ENCODE measurements at places on chromosomes 5 and 9. TPM values are rescaled to one million over a fixed set of nuclear protein-coding genes. Genes with fewer than 3 reads are reported as not detected.

- no peaks in the 10 kb centered on the region for H3K4me1 ChIP-seq
- no peaks in the 10 kb centered on the region for H3K27me3 ChIP-seq
- DNase-seq, result peak; percentile 2
Observed at GRCh38 chr5:162407614-162408013, 340.0 kb downstream of the GABRG2 start.

DNA sequence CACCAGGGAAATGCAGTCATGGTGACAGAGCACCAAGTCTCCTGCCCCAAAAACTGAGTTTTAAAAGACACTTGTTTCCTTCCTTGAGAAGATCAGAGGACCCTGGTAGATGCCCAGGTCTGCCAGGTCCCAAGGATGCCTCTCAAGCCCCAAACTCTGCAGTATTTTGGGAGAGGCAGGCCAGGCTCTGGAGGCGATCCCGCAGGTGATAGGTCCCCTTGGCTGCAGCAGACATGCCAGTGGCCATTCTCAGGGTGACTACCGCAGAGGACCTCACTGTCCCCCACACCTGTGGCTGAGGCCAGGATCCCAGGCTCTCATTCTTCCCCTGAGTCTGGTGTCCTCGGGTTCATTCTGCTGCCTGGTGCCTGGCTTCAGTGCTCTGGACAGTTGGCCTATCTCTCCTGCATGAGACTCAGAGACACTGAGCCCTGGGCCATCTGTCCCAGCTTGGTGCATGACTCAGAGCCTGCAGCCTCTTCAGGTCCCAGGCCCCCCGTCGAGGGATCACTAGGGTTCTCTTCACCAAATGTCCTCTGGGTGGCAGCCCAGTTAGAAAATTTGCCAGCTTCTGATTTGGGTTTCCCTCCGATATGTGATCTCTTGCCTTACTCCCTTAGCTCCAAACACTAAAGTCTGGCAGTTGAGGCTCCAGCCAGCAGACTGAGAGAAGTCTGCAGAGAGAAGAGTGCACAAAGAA, 59.7 kb upstream of the GARNL3 start:
- no peak for DNase-seq
- peaks cover 11% of the 10 kb centered on the region for H3K36me3 ChIP-seq
- H3K27ac ChIP-seq, result no peak overlapping the region
- H3K4me1 ChIP-seq, result peaks cover 5% of the 10 kb centered on the region

- no peak overlapping the region for H3K27ac ChIP-seq
- H3K27me3 ChIP-seq, result no peaks in the 10 kb centered on the region
- no peak overlapping the region for H3K4me3 ChIP-seq
- H3K4me1 ChIP-seq, result peaks cover 5% of the 10 kb centered on the region
- H3K36me3 ChIP-seq, result no peaks in the 10 kb centered on the region
Observed at GRCh38 chr5:10838038-10838437, 77.0 kb upstream of the DAP start.

DNA sequence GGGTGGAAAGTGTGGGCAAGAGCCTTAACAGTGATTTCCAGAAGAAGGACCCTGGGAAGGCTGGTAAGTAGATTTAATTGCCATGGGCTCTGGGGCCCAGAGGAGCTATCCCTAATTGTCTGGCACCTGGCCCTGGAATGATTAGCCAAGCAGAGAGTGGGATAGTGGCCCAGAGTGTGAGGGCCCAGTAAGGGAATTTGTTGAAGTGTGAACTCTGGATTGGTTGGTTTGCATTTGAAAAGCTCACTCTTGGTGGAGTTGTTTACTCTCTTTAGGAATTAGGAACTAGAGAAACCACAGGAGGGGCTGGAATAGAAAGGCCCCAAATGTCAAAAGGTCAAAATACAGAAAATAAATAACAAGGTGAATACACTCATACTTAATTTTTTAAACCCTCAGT, 207.1 kb downstream of the GABRG2 start:
- H3K4me3 ChIP-seq, result no peak overlapping the region
- no peak for DNase-seq
- H3K27ac ChIP-seq, result no peak overlapping the region
- no peaks in the 10 kb centered on the region for H3K27me3 ChIP-seq

GRCh38 chr9:94976077-94976476, 249.6 kb downstream of the AOPEP start:
- no peaks in the 10 kb centered on the region for H3K27me3 ChIP-seq
- H3K4me1 ChIP-seq, result peaks cover 13% of the 10 kb centered on the region
- no peaks in the 10 kb centered on the region for H3K36me3 ChIP-seq
- DNase-seq, result no peak

The ANKRD55 gene
- not detected for total RNA-seq

The NR4A3 gene
- total RNA-seq, result 0.58 TPM
